Airway epithelial cell (primary cell): ENCODE measurements at places on chromosomes 2 and 18. TPM values are rescaled to one million over a fixed set of nuclear protein-coding genes. Genes with fewer than 3 reads are reported as not detected.

Gene HYCC2
- 5.4 and 5.9 TPM in 2 replicates for total RNA-seq

Gene IL18RAP
- total RNA-seq: not detected in 2 replicates

Gene SP9
- total RNA-seq: not detected in 2 replicates

Gene MYCN
- 0.23 TPM in 1 of 2 replicates, not detected in the other for total RNA-seq

Gene HJURP
- 18.2 and 26.2 TPM in 2 replicates for total RNA-seq

Gene RESP18
- not detected in 2 replicates for total RNA-seq

Gene STPG4
- not detected in 2 replicates for total RNA-seq

Gene POLE4
- 41.9 and 45.6 TPM in 2 replicates for total RNA-seq

Gene FSHR
- total RNA-seq: not detected in 2 replicates

Gene GALR1
- total RNA-seq: not detected in 2 replicates

Gene ABCG5
- total RNA-seq: not detected in 2 replicates

Gene SP3
- total RNA-seq: 38.6 and 52.8 TPM in 2 replicates

Gene CRYBA2
- not detected in 2 replicates for total RNA-seq

Gene CHST9
- 3.0 and 3.2 TPM in 2 replicates for total RNA-seq

Gene HOXD13
- not detected in 2 replicates for total RNA-seq
